ENCODE measurements at places on chromosomes 16 and 17. TPM values are rescaled to one million over a fixed set of nuclear protein-coding genes. Genes with fewer than 3 reads are reported as not detected.

The NPIPA7 gene
- total RNA-seq, result 1.7 TPM

The SLFN12 gene
- 26.2 TPM for total RNA-seq

The HNF1B gene
- total RNA-seq, result not detected

- peak; percentile 91 for DNase-seq
Observed at GRCh38 chr16:20866145-20866772, 33.9 kb downstream of the DCUN1D3 start.

DNA sequence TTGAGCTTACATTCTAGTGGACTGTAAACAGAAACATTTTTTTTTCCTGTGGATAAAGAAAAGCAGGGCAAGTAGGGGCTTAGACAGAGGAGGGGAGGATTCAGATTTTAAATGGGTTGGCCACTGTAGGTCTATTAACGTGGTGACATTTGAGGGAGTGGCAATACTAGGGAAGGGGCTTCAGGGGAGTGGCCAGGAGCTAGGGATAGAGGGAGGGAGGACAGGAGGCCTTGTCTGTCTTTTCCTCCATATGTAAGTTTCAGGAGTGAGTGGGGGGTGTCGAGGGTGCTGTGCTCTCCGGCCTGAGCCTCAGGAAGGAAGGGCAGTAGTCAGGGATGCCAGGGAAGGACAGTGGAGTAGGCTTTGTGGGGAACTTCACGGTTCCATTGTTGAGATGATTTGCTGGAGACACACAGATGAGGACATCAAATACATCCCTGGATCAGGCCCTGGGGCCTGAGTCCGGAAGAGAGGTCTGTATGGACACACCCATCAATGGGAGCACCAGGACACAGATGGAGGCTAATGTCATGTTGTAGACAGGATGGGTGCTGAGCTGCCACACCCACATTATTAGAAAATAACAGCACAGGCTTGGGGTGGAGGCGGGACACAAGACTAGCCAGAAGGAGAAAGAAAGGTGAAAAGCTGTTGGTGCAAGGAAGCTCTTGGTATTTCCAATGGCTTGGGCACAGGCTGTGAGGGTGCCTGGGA is 6.5 kb upstream of the HBM start:
- DNase-seq, result no peak

DNA sequence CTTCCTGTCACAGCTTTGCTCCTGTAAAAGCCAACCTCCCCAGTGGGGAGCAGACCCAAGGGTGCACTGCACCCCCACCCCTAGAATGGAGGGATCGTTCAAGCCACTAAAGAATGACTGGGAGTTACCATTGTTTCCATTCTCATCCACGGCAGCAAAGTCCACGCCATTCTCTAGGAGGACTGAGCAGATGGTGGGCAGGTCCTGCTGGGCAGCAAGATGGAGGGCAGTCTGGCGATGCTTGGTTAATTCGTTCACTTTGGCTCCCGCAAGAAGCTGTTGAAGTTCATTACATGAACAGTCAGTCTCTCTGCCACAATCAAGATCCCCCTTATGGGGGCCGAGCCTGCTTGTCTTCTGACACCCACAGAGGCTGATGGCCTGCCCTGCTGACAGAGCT is 30.8 kb downstream of the CYB5D2 start:
- DNase-seq, result no peak
